ENCODE measurements at places on chromosomes 3 and 15.

DNA sequence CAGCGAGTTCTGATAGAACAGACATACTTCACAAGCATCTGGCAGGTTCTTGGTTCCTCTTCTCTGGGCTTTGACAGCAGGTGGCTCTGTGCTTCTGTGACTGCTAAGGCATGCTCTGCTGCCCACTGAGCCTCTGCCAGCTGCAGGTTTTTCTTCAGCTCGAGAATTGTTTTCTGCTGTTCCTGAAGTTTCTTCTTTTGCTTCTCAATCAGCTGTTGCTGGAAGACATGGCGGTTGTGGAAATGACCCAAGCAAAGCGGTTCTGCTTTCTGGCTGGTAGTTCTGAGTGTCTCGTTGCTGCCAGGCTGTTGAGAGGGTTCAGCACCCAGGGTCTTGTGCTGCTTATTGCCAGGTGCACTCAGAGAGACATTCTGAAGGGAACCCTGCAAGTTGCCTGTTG is 50.8 kb downstream of the CCDC191 start:
- DNase-seq, result no peak

- DNase-seq, result no peak
Observed at GRCh38 chr3:98460220-98460619, 2.8 kb upstream of the OR5K1 start.

- no peak for DNase-seq
Observed at GRCh38 chr3:115399750-115400149, 223.6 kb upstream of the GAP43 start.

DNA sequence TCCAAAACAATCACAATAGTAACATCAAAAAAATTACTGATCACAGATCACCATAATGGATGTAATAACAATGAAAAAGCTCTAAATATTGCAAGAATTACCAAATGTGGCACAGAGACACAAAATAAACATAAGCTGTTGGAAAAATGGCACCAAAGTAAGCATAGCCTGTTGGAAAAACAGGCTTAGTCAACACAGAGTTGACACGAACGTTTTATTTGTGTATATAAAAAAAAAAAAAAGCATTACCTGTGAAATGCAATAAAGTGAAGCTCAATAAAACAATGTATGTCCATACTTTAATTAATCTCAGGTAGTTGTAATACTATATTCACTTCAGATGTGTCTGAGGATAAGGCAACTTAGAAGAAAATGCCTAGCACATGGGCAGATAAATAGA is 77.1 kb downstream of the NR1I2 start:
- no peak for DNase-seq

- DNase-seq, result no peak
Observed at GRCh38 chr3:1953536-1953935, 145.1 kb upstream of the CNTN4 start.

DNA sequence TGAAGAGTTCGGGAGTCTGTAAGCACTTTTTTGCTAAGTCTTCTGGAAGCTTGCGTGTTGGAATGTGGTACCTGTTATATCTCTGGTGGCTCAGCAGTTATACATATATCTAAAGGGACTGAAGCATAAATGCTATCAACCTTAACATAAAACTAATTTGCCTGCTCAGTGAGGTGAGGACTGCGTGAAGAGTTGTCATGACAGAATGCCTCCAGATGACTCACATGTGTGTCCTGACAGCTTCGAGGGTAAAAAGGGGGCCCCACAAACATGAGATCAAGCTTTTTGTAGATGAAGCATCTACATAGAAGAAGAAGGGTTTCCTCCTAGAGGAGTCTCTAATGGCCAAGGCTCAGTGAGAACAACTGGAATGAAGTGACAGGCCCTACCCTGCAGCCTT is 88.8 kb upstream of the C3orf80 start:
- DNase-seq, result no peak

DNA sequence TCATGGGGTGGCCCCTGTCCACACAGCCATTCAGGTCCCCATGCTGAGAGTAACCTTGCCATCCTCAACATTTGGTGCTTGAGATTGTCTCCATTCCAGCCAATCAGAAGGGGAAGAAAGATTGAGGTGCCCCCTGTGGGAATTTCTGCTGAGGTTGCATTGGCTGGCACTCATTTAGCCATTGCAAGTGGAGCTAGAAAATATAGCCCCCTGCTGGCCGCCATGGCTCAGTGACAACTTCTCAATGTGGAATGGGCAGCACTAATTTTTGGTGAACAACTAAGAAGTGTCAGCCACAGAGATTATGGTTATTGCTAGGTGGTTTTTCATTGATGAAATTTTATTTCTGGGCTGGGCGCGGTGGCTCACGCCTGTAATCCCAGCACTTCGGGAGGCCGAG is 22.0 kb downstream of the COL6A6 start:
- peak; percentile 85 for DNase-seq

GRCh38 chr3:196518966-196519717 is 4.0 kb upstream of the SMCO1 start:
- DNase-seq, result peak; percentile 88

Measured in hematopoietic multipotent progenitor cell treated with erythropoietin and hydrocortisone succinate and interleukin-3 and kit ligand, for 6 days (in vitro differentiated cells).